ENCODE measurements at places on chromosomes 7 and 10.

- DNase-seq: no peak
Measured at GRCh38 chr10:30915146-30915545, 116.5 kb downstream of the ZNF438 start.

DNA sequence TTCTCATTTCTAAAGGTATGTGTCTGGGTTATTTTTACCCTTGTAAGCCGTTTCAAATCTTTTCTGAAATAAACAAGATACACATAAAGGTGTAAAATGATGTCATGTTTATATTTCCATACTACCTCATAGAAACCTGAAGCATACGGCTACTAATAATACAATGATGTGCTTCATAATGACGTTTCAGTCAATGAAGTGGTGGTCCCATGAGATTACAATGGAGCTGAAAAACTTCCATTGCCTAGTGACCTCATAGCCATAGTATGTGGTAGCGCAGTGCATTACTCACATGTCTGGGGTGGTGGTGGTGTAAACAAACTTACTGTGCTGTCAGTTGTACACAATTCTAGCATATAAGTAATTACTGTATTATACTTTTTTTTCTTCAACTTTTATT, 24.9 kb downstream of the EPDR1 start:
- DNase-seq: no peak

DNA sequence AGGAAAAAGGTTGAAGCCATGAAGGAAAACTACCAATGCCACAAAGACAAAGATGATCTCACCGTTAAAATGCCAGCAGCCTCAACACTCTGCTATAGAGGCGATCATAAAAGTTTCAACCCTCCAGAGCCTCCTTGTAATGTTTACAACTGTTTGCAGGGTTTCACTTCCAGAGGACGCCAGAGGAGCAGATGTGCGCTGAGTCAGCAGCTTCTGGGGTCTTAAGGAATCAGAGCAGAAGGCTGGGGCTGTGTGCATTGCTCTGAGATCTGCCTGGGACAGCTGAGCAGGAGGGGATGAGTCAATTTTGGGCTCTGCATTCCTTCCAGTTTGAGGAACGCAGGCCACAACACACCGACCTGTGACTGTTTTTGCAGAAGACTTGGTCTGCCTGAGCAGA, 98.3 kb downstream of the TMEM130 start:
- no peak for DNase-seq

GRCh38 chr10:86646933-86647332, 7.4 kb upstream of the OPN4 start:
- DNase-seq: no peak

DNA sequence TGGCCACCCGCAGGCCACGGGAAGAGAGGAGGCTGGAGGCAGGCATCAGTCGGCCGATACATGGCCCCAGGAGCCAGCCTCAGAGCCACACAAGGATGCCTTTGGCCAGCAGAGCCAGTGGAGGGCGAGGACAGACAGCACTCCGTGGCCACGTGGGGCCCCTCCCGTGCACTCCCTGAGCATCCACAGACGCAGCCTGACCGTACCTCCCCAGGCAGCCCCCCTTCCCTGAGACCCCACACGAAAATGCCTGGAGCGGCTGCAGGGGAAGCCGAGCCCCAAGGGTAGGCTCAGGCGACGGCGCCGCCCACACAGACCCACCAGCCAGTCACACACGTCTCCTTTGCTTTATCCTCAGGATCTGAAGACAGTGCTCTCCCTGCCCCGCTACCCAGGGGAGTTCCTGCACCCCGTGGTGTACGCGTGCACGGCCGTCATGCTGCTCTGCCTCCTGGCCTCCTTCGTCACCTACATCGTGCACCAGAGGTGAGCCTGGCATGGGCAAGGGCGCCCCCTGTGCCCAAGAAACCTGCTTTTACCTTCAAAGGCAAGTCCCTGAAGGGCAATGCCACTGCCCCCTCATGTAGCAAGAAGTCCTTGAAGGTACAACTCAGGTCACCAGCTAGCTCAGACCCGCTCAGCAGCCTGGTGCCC, 9.0 kb downstream of the ADGRA1 start:
- DNase-seq: no peak

- DNase-seq: no peak
Measured at GRCh38 chr10:47285381-47286115, 14.4 kb upstream of the GDF10 start.

- DNase-seq: no peak
Measured at GRCh38 chr7:24442170-24442777, 131.0 kb upstream of the PALS2 start.

Measured in nucleus accumbens (tissue), 56 donors.